ENCODE measurements at places on chromosomes 1 and 21.

- no peak for DNase-seq
Observed at GRCh38 chr1:209010475-209011230, 572.9 kb upstream of the CAMK1G start.

GRCh38 chr1:101128846-101129245 lies 103.3 kb upstream of the DPH5 start:
- no peak for DNase-seq

DNA sequence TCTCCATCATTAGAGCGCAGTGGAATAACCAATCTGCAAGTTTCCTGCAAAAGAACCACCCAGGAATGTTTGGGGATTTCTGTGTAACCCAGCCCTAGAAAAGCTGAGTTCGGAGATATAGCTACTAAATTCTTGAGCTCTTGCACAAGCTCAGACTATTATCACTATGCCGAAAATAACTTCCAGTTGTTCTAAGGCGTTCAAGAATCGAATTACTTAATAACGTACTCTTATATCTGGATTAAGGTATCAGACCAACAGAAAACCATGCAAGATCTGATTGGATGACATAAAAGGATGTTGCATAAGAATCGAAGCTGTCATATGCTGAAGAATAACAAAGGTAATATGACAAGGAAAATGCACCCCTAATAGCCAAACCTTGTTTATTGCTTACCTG lies 7.5 kb upstream of the LAMC2 start:
- peak; percentile 54 for DNase-seq

- DNase-seq, result no peak
Observed at GRCh38 chr21:43018519-43018918, 44.2 kb downstream of the PKNOX1 start.

GRCh38 chr1:199282751-199283305 lies 644.0 kb downstream of the PTPRC start:
- peak; percentile 69 for DNase-seq

- DNase-seq, result no peak
Observed at GRCh38 chr1:164671966-164672571, 113.1 kb downstream of the PBX1 start.

DNA sequence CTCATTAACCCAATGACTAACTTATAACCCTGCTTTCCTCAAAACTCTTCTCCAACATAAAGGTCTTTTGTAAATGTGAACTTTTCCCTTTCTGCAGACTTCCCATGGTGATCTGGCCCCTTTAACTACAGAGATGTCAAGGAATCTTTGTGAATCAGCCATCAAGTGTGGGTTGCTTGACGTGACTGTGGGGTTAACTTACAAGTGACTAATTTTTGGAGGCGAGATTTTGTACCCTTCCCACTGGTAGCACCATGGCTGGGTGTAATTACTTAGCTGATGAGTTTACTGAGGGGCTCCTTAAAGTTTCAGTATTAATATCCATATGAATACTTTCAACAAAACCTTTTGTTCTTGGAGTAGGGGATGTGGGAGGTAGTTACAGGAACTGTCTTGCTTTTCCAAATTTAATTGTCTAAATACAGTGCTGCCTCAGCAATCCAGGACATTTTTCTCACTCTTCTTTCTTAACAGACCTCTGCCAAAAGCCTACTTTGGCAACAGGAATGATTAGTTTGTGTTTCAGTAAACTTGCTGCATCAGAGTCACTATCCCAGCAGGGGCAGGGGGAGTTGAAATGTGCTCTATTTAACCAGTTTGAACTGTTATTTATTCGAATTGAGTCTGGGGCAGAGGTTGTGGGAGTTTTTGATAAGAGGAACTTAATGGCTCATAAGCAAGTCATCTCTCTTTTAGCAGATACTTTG lies 217.3 kb upstream of the FGGY start:
- peak; percentile 34 for DNase-seq

DNA sequence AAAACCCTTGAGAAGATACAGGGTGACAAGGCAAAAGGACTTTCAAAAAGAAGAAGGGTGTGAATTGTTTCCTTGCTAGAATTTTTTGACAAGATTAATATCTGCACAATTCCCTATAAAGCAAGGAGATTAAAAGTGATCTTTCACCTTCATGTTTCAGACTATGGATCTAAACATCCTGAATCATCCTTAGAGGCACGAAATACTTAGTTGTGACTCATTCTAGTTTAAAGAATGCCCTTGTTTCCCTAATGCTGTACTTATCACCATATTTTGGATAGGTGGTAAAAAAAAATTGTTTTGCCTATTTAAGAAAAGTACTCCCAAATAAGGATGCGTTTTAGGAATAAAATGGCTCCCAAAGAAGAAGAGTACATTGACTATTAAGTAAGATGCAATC lies 415.1 kb downstream of the LRRIQ3 start:
- peak; percentile 23 for DNase-seq

- no peak for DNase-seq
Observed at GRCh38 chr1:212225416-212225815, 59.8 kb upstream of the PPP2R5A start.

DNA sequence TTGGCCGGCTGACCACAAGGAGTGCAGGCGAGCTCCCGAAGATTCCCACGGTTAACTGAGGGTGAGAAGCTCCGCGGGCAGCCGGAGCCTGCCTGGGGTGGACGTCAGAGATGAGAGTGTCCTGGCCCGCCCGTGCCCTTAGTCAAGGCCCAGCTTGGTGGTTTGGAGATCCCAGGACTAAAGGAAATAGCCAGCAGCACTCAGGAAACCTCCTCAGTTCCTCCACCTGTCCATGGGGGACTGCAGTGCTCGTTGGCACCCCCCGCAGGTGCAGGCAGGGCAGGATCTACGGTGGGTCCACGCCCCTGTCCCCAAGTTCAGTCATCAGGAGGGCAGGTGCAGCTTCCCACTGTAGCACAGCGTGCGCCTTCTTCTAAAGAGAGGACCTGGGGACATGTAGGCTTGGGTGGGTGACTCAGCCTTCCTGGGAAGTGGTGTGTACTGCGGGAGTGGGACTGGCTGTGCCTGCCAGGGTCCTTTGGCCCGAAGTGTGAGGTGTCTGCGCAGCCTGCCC lies 32.5 kb downstream of the SLX9 start:
- no peak for DNase-seq

GRCh38 chr1:19528438-19528837 lies 43.1 kb upstream of the CAPZB start:
- DNase-seq, result no peak

DNA sequence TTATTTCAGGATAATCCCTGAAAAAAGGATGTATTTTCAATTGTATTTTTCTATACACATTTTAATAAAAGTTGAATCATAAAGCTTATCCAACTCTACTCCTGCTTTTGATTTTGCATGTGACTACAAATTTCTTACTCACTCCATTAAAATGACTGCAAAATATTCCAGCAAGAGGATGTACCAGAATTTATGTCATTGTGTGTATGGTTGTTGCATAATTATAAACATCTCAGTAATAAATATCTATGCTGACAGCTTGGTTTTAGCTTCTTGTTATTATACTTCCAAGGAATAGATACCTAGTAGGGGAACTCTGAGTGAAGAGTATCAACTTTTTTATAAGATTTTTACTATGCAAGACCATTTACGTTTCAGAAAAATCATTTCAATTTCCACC lies 463.2 kb upstream of the RUNX1 start:
- DNase-seq, result peak; percentile 37

- DNase-seq, result no peak
Observed at GRCh38 chr1:216450227-216450626, 27.0 kb upstream of the USH2A start.

- DNase-seq, result no peak
Observed at GRCh38 chr1:31657972-31658510, 13.4 kb upstream of the PEF1 start.

DNA sequence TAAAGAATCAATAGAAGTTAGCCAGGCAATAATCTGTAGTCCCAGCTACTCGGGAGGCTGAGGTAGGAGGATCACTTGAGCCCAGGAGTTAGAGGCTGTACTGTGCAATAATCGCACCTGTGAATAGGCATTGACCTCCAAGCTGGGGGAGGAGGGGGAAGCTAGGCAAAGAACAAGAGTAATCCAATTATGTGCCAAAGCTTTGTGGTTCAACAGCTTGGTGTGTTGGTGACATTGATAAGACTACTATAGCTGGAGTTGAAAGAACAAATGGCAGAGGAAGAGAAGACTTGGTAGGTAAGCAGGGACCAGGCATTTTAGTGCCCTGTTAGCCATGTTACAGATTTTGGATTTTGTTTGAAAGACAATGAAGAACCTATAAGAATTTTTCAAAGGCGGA lies 2.1 kb upstream of the TMCO2 start:
- DNase-seq, result no peak

GRCh38 chr1:83511146-83511726 lies 487.7 kb downstream of the TTLL7 start:
- DNase-seq, result peak; percentile 11

DNA sequence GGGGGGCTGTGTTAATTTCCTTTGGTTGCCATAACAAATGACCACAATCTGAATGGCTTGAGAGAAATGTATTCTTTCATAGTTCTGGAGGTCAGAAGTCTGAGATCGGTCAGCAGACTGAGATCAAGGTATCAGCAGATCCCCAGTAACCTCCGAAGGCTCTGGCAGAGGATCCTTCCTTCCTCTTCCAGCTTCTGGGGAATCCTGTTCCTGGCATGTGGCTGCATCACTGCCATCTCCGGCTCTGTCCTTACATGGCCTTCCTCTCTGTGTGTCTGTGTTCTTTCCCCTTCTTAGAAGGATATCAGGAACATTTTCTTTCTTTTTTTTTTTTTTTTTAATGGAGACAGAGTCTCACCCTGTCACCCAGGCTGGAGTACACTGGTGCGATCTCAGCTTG lies 25.8 kb downstream of the ACTL8 start:
- no peak for DNase-seq

DNA sequence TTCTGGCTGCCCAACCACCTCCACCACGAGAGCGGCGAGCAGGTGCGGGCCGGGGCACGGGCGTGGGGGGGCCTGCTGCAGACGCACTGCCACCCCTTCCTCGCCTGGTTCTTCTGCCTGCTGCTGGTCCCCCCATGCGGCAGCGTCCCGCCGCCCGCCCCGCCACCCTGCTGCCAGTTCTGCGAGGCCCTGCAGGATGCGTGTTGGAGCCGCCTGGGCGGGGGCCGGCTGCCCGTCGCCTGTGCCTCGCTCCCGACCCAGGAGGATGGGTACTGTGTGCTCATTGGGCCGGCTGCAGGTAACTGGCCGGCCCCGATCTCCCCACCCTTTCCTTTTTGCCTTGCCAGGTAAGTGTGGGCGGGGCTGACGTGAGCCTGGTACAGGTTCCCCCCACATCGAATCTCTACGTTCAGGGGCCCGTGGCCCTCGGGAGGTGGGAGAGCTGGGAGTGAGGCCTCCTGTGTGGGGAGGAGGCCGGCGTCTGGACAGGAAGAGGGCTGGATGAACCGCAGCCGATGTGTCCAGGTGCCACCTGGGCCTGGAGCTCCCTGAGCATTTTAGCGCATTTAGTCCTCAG lies 51.7 kb downstream of the COL18A1 start:
- DNase-seq, result no peak

DNA sequence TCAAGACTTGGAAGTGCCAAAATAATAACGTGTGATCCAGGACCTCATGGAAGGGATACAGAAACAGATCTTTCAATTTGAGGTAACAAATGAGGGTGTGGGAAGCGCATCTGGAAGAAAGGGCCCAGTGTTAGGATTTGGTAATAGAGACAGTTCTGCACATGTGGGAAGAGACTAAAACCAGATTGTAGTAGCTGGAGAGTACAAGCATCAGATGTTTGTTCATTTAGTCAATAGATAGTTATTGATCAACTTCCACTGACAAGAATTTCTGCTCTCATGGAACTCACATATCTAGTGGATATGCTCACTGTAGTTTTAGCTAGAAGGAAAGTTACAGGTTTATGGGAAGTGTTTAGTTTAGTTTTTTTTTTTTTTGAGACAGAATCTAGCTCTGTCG lies 153.6 kb downstream of the TLR5 start:
- DNase-seq, result no peak

DNA sequence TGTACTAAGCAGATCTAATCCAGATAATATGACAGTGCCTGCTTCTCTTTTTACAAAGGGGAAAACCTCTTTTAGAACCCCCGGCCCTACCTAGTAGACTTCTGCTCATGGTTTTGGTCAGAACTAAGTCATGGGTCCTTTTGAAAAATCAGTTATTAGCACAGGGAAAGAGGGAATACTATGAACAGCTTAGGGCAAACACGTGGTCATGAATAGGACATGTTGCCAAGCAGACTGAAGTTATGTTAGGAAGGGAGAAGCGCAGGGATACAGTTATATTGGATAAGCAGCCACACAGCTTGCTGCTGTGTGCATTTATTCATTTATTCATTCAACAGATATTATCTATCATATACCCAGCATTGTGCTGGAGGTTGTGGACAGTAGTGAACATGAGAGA lies 25.3 kb upstream of the IGSF3 start:
- DNase-seq, result no peak

DNA sequence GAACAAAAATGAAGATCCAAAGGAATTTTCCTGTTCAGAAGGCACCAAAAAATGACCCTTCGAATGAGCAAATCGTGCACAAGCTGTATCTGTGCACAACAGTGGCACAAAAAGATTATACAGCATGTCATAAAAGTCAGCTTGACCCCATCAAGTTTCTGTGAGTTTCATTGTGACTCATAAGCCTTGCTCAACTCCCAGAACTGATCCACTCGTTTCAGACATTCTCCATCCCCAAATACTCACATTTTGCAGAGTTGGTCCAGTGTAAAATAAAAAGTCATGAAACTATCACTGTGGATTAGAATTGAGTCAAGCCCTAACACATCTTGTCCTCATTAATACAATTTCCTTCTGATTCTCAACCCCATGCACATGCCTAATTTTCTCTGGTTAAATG lies 174.7 kb upstream of the PKN2 start:
- DNase-seq, result peak; percentile 8

- DNase-seq, result peak; percentile 77
Observed at GRCh38 chr1:55402671-55403464, 187.7 kb upstream of the USP24 start.

- peak; percentile 79 for DNase-seq
Observed at GRCh38 chr21:16047904-16048303, 318.1 kb downstream of the USP25 start.

DNA sequence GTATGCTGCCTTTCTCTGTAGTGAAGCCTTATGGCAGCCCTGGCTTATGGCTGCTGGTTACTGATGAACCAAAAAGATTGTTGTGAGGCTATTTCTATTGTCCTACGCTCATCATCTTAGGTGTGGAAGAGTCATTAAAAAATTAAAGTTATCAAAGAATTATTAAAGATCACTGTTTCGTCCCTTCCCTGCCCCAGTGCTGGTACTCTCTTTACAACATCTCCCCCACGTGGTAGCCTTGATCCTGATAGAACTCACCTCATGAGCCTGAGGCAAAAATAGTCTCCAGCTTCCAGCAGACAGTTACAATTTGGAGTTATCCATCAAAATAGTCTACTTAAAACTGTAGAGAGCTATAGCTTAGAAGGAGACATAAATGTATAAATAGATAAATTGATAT lies 201.5 kb downstream of the S1PR1 start:
- no peak for DNase-seq
